ENCODE measurements at places on chromosomes 1 and 21.

DNA sequence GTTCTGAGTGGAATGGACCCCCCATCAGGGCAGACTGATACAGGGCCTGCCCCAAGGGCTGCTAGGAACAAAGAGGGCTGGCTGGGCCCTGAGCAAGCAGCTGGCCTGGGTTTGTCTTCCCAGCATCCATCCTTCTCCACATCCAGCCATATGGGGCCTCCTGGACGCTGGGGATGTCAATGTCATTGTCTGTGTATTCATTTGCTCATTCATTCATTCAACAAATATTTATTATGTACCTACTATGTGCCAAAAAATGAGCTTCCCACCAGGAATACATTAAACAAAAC, 15.6 kb upstream of the ECE1 start:
- DNase-seq: no peak

GRCh38 chr1:10374442-10374860, 24.4 kb upstream of the PGD start:
- DNase-seq: no peak

- no peak for DNase-seq
Measured at GRCh38 chr1:1862905-1863547, 27.9 kb downstream of the GNB1 start.

DNA sequence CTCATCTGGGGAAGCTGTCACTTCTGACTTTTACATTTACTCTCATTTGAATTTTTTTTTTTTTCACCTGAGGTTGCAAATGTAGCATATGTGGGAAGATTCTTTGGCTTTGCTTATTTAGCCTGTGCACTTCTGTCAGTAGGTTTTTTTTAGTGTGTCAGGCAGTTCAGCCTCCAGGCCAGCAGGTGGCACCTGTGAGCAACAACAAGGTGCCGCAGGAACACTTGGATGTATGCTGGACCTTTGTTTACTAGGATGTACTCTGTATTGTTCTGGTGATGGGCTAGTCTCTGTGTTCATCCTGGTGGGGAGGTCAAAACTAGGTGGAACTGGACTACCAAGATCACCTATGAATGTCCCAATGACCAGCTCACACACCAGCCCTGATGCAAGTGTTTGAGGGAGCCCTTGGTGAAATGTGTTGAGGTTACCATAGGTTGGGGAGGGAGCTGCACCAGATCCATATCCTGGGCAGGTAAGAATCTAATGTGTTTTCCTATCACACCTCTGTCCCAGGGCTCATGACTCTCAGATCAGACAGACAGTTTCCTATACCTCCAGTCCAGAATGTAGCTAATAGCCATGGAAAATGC, 618.2 kb downstream of the BRINP3 start:
- DNase-seq: peak; percentile 1

- DNase-seq: no peak
Measured at GRCh38 chr21:46441961-46442498, 16.7 kb upstream of the DIP2A start.

- DNase-seq: peak; percentile 42
Measured at GRCh38 chr21:40386294-40386911, 460.6 kb downstream of the DSCAM start.

GRCh38 chr1:41615981-41616380, 131.5 kb upstream of the EDN2 start:
- DNase-seq: no peak

DNA sequence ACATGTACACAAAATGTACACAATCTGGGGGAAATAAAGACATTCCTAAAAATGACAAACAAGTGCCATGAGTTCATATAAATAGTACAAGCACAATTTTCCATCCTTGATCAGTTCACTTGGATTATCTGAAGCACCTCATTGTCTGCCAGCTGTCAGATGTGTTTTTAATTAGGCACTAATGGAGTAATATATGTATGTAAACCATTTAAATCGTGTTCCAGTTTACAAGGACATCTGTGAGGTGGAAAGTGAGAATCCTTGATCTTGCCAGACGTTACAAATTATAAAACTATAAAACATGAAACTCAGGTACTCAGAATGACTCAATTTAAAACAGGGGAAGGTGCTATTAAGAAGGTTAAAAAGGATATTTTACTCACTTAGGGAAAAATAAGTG, 1312.2 kb downstream of the PLA2G4A start:
- DNase-seq: no peak

- no peak for DNase-seq
Measured at GRCh38 chr1:46413596-46413985, 19.5 kb downstream of the FAAH start.

DNA sequence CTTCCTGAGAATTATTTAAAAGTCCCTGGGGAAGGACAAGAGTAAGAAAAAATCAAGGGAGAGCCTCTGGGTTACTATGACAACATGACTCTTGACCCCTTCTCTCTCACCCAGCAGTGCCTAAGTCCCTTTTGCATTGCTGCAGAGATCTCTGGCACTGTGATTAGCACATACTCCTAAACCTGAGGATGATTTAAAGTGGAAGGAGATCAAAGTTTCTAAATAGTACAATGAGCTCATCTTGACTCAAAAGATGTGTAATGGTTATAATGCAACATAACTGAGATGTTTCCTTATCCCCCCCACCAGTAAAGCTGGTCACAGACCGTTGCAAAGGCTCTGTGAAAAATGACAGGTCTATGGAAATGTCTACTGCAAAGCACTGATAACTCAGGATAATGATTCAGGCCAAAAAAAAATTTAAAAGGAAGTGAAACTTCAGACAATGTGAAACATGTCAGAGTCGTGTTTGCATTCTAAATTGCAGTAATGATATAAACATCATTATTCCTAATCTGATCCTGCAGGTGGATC, 519.2 kb downstream of the KIF26B start:
- no peak for DNase-seq

GRCh38 chr1:193827516-193827915, 641.1 kb upstream of the B3GALT2 start:
- no peak for DNase-seq

- no peak for DNase-seq
Measured at GRCh38 chr1:162077648-162078299, 8.3 kb downstream of the NOS1AP start.

- DNase-seq: no peak
Measured at GRCh38 chr1:178664278-178664677, 60.8 kb upstream of the RALGPS2 start.

- no peak for DNase-seq
Measured at GRCh38 chr1:224493269-224493668, 58.7 kb upstream of the WDR26 start.

- no peak for DNase-seq
Measured at GRCh38 chr1:237111807-237112206, 69.8 kb downstream of the RYR2 start.

DNA sequence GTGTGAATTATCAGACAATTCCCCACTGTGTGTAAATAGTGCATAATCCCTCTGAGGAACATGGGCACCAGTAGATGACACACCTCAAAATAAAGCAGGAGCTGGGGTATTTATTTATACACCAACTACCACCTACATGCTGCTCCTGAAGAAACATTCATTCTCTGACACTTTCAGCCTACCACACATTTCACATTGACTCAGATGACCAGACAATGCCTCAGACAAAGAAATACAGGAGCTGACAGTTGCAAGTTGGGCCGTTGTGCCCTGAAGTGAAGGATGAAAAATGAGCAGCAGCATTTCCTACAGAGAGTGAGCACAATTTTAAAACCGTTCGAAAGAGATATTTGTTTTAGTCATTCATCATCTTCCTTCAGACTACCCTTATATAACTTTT, 63.2 kb downstream of the RGS2 start:
- DNase-seq: no peak

DNA sequence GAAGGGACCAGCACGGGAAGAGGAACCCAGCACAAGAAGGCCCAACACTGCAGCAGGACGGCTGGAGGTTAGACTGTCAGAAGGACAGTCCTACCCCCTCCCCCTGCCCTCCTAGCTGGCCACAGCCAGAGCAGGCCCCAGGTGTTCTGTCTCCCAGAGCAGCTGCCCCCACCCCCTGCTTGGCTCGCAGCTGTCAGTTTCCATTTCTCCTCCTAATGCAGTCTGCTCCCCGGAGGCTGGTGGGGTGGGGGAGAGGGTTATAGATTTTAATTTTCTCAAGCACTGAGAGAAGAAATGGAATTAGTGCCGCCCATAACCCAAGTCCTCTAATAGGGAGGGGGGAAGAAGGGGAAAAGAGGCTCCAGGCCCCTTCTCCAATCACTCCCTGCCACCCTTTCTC, 13.0 kb upstream of the PEAR1 start:
- DNase-seq: no peak

GRCh38 chr1:156122519-156123355, 8.2 kb downstream of the LMNA start:
- no peak for DNase-seq

GRCh38 chr1:153353226-153353947, 4.3 kb upstream of the S100A9 start:
- DNase-seq: no peak

DNA sequence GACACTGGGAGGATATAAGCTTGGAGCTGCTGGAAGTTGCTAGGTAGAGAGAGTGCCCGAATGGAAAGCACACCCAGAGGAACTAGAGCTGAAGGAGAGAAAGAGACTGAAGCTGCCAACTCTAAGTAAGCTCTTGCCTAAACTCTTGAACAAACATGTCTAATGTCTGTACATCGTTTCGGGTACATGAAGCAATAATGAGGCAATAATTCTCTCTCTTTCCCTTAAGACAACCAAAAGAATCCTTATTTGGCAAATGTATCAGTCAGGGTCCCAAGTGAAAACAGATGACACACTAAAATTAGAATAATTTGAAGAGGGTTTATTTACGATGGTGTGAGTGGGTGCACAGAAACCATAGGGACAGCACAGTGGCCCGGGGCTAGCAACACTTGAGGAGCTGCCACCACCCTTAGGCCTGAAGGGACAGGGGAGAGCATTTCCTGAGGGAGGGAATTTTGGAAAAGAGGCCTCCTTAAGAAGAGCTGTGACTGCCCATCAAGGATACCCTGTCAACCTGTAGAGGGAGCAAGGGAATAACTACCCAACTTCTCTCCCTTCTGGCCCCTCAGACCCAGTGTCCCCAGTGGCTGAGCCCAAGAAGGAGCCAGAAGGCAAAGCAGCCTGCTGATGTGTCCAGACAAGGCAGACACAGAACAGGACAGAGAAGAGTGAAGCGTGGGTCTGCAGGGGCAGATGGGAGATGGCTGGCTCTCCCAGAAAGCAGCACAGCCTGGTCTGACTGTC, 36.1 kb upstream of the KHDRBS1 start:
- no peak for DNase-seq

DNA sequence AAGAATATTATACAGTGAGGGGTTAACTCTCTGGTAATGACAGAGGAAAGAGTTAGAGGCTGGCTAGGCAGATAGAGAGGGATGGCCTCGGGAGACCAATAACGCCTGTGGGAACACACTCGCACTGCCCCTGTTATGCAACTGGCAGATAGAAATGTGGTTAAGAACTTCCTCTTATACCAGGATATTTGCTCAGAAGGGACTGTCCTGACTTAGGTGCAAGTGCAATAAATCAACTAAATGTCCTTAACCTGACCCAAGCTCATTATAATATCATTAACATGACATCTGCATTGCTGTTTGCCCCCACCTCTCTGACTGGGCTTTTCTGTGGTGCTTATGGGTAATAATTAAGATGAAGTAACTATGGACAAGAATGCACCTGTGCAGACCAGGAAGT, 1518.0 kb downstream of the NCAM2 start:
- no peak for DNase-seq

DNA sequence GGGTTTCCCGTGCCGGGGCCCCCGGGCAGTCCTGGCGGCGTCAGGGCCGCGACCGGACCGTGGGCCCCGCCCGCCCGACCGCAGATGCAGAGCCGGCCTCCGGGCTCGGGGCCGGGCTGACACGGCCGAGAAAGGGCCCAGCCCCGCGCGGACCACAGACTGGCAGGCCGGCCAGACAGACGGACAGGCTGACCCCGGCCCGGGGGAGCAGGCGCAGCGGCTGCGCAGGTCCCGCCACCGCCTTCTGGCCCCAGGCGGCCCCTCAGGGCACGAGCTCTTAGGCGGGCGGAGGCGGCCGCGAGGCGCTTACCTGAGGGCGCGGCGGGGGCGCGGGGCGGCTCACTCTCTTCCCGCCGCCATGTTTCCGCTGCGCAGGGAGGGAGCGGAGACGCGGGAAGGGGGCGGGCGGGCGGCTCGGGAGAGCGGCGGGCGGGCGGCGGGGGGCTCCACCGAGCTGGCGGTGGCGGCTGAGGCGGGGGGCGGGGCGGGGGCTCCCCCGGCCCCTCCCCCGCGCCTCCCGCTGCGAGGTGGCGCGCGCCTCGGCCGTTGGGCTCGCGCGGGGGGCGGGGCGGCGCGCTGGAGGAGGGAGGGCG, at the start of gene SCMH1:
SCMH1 (minus strand) TSS at position 558 of the 593 bp plus-strand sequence. CDS start 56,173 bp downstream, outside the sequence.
- DNase-seq: peak; percentile 58

GRCh38 chr21:37164742-37165141, 91.7 kb downstream of the TTC3 start:
- DNase-seq: no peak

DNA sequence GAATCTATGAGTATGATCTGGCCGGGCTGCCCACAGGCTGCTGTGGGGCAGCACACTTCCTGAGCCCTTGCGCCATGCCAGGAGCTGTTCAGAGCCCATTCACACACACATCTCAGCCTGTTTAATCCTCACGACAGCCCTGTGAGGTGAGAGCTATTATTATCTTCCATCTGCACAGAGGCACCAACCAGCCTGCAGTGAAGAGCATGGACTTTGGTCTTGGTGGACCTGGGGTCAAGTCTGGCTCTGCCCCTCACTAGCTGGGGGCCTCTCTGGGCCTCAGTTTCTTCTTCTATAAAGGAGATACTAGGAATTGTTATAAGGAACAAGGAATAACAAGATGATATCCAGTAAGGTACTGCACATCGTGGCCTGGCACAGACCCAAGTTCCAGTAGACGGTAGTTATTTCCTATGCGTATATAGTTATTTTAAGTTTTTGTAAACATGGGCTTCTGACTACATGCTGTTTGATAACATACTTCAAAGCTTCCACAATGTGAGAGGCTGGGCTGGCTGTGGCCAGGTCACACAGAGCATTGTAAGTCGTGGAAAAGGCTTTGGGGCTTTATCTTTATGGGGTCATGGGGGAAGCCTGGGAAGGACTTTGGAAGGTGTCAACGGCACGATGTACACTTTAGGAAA, 3.4 kb upstream of the PADI2 start:
- no peak for DNase-seq

GRCh38 chr1:212582291-212582690, 26.3 kb upstream of the ATF3 start:
- no peak for DNase-seq

GRCh38 chr1:15323989-15324868, 77.2 kb downstream of the FHAD1 start:
- no peak for DNase-seq

- no peak for DNase-seq
Measured at GRCh38 chr1:235643837-235644692, 5.5 kb downstream of the GNG4 start.

- DNase-seq: peak; percentile 6
Measured at GRCh38 chr1:167599957-167600581, 30.0 kb upstream of the RCSD1 start.

DNA sequence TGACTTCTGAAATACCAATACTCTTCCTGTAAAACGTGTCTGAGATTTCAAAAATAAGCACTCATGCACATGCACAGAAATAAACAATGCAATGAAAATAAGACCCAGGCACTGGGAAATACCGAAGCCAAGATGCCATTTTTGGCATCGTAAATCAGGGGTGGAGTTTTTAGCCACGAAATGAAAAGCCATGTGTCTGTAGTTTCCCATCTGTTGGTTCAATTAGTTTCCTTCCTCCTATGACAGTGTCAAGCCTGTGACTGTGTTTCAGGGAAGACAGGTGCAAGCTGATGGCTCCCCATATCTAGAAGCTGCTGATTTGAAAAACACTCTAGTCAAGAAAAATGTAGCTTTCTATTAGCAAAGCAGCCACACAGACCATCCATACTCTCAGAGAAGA, 480.4 kb upstream of the CAMK1G start:
- DNase-seq: no peak
